Activated T-cell treated with anti-CD3 and anti-CD28 coated beads, Interleukin-2, amount 50 U/mL, for 72 hours (primary cell): ENCODE measurements at places on chromosomes 12 and 14. TPM values are rescaled to one million over a fixed set of nuclear protein-coding genes. Genes with fewer than 3 reads are reported as not detected.

GRCh38 chr12:127660961-127661360 lies 606.0 kb upstream of the TMEM132C start:
- no peak overlapping the region for H3K4me3 ChIP-seq
- H3K36me3 ChIP-seq = no peaks in the 10 kb centered on the region
- H3K27me3 ChIP-seq = no peaks in the 10 kb centered on the region
- no peak overlapping the region for H3K27ac ChIP-seq

- H3K4me1 ChIP-seq = no peaks in the 10 kb centered on the region
- no peak overlapping the region for H3K4me3 ChIP-seq
- H3K36me3 ChIP-seq = no peaks in the 10 kb centered on the region
- DNase-seq = no peak
Measured at GRCh38 chr14:79947440-79948054, 263.8 kb downstream of the DIO2 start.

The KRT79 gene
- 0.19 TPM for total RNA-seq

The MAP3K9 gene
- 7.5 TPM for total RNA-seq
